NCI-H1694 treated with DMSO at 0.1 percent for 48 hours (cell line): ENCODE measurements at places on chromosomes 2 and 18.

DNA sequence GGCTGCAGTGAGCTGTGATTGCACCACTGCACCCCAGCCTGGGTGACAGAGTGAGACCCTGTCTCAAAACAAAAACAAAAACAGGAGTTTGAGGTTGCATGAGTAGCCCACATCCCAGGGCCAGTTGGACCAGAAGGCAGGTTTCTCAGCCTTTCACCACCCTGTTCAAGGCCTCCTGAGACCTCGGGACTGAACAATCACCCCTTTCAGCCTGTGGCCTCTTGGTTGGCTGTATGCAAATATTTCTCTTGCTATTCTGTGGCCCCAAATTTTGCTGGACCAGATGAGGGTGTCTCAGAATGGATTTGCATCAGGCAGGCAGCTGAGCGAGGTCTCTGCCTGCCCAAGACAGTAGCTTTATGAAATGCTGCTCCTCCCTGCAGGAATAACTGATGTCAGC is 56.9 kb downstream of the DPYSL5 start:
- DNase-seq, result no peak

DNA sequence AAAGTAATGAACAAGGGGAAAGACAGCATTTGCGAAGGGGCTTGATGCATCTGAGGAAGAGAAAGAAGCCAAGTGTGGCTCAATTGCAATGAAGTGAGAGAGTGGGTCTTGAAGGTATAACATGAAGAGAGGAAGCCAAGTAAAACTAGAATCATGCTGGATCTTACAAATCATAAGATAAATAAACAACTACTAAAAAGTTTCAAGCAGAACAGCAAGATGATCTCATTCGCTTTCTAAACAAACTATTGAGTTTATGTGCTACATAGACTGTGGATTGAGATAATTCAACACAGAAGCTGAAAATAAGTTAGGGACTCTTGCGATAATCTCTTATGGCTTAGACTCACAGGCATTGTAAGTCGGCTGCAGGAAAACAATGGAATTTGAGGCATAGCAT is 1310.5 kb upstream of the NRXN1 start:
- DNase-seq, result no peak

GRCh38 chr18:9648431-9649163 is 34.2 kb upstream of the PPP4R1 start:
- no peak for DNase-seq

DNA sequence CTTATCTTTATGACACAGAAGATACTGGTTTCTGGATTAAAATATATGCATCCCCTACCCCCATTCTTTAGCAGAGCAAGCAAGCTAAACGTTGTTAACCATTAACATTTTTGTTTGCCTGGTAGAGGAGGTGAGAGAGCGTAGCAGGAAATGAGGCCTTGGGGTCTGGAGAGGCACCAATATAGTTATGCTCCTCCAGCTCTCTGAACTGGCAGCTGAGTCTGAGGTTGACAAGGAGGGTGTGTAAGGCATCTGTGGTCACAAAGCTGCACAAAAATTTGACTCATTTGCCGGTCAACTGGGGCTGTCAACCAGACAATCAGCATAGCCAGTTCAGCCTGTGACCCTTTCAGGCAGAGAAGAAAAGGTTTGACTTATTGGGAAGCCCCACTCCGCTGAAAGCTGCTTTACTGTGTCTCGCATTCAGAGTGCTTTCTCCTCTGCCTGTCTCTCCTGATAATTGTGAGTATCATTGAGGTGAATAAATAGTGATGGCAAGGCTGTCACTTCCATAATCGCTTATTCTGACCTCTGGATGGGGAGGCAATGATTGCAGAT is 647.5 kb upstream of the SETBP1 start:
- DNase-seq, result no peak

DNA sequence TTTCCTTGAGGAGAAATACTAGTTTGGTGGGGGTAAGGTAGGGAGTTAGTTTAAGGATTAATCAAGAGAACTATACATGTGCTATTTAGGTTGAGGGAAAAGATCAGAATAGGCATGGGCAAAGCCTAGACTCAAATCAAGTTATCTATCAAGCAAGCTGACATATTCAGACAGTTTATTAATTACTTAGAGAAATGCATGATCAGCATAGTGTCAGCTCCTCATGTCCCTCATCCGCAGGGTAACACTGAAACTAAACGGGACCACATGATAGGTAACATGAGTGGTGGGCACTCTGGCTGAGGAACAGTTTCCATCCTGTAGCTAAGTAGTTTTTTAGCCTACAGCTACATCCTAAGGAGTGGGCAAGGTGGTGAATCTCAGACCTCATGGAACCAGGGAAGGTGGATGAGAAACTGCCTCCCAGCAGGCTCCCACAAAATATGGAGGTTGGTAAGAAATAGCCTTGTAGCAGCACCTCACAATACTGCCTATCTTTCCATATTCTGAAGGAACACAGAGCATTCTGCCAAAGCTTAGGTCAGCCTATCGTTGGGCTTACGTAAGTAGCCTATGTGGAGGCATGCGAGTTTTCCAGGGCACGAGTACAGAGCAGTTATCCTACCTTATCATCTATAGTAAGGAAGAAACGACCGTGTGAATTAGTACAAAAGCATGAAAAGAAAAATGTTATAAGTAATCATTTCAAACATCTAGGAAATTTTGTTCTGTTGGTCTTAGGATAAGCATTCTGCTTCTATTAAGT is 18.4 kb downstream of the ZC3H6 start:
- no peak for DNase-seq
